ENCODE measurements at places on chromosomes 12 and 14.

- no peak for DNase-seq
Measured at GRCh38 chr14:84144166-84144565, 1385.8 kb upstream of the FLRT2 start.

DNA sequence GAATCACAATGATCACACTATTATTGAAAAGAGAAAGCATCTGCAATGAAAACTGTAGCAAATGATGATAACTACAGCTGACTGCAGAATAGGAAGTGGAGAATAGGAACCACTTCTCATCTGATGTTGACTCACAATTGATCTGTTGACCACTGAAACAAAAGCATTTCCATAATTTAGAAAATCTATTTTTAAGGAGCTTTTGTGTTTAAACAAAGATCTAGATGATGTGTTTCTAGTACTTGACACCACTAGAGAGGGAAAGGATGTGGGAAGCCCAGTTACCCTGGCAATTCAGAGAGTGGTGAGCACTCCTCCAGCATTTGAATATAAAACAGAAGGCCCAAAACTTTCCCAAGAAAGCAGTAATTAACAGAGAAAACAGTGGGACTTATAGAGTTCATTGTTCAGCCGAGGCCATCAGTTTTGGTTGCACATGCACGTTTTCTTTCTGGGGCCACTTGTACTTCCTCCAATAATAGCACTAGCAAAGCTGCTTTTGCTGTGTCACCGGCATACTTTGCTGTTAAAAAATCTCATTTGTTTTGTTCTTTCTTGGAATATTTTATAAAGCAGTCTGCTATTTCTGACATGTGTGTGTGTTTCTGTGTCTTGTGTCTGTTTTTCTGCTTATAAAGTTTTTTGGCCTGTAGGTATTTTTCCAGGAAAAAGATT lies 76.1 kb upstream of the HECTD1 start:
- DNase-seq, result no peak

GRCh38 chr12:119415714-119416113 lies 81.2 kb downstream of the CCDC60 start:
- DNase-seq, result no peak

DNA sequence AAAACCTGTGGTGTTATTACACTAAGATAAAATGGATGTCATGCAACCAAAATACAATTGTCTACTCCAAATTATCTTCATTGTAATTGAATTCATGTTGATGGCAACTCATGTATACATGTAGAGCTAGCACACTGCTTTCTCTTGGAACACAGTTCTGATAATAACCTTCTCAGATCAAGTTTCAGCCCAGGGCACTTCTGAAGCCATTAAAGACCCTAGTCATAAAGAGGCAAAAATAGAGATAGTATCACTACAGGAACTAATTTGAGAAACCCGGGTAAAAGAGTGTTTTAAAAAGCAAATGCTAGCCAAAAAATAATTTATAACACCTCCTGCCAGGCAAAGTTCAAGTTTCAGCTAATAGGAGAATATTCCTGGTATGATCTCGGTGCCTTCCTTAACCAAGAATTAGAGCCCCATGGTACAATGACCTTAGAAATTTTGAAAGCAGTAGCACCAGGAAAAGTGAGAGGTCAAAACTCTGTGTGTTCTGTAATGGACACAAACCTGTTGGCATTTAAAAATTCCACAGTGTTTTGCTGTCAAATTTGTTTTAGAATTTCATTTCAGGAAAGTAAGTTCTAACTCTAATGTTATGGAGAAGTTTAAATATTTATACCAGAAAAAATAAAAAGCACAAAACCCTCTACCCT lies 105.0 kb upstream of the FRMD6 start:
- no peak for DNase-seq

DNA sequence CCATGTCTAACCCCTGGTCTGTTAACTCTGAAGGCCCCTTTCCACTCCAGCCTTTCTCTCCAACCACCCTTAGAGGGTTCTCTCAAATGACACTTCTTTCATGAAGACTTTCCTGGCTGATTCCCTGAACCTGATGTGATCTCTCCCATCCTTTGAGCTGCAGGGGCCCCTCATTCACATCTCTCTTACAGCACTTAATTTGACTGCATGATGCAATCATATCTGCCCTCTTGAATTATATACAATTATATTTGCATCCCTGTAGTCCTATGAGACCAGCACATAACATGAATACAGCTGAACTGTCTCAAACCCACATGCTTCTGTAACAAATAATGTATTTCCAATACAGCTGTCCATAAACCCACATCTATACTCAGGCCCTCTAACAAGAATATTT lies 56.4 kb downstream of the PPP2R5E start:
- DNase-seq, result no peak

DNA sequence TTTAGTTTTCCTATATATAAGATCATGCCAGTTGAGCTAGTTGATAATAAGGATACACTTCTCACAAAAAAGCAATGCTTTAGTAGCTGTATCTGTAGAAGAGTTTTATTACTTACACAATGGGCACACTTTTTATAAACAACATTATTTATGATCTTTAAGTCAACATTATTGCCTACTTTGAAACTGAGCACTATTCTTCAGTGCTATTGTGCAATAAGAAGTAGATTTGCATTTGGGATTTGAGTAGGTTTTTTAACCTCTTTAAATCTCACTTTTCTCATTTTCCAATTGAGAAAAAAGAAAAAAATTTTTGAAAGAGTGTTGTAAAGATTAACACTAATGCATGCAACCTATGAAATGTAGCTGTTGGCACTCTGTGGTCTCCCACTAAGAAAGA lies 1198.3 kb downstream of the GALC start:
- DNase-seq, result no peak

GRCh38 chr12:75825686-75826085 lies 205.9 kb downstream of the PHLDA1 start:
- DNase-seq, result peak; percentile 61

DNA sequence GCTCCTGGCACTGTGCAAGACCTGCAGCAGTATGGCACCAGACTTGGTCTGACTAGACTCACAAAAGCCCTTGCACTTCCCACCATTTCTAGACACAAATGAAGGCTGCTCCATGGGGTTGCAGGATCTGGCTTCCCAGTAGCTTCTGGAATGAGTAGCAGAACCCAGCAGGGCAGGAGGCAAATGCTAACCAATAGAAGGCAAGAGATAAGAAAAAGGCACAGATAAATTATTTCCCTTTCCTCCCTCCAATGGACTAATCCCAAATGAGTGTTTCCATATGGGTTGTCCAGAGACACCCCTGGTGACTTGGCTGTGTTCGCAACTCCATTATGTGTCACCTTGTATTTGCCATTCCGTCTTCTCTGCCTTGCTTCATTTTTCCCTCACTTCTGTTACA lies 49.7 kb downstream of the KIF21A start:
- no peak for DNase-seq

- no peak for DNase-seq
Measured at GRCh38 chr12:15788233-15789219, 662 bp downstream of the EPS8 start.

DNA sequence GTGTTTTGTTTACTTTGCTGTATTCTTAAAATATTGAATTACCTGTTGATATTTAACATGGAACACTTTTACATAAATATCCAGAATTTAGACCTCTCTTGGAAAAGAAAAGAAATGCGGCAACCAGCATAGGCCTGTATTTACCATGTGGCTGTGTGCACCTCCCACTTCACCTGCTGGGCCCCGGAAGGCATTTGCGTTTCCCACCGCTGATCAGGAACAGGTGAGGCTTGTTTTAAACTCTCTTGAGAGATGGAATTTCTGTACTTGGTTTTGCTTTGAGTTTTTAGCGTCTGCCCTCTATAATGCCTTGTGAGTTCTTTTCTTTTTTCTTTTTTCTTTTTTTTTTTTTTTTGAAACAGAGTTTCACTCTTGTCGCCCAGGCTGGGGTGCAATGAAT lies 124.2 kb downstream of the GLT1D1 start:
- no peak for DNase-seq

- DNase-seq, result no peak
Measured at GRCh38 chr12:88876857-88877256, 296.6 kb upstream of the KITLG start.

DNA sequence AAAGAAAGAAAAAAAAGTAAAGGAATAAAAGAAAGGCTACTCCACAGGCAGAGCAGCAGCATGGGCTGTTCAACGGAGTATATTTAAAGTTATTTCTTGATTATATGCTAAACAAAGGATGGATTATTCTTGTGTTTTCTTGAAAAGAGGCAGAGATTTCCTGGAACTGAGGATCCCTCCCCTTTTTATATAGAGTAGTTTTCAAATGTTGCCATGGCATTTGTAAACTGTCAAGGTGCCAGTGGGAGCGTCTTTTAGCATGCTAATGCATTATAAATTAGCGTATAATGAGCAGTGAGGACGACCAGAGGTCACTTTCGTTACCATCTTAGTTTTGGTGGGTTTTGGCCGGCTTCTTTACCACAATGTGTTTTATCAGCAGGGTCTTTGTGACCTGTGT lies 383.0 kb downstream of the PCNX1 start:
- no peak for DNase-seq

DNA sequence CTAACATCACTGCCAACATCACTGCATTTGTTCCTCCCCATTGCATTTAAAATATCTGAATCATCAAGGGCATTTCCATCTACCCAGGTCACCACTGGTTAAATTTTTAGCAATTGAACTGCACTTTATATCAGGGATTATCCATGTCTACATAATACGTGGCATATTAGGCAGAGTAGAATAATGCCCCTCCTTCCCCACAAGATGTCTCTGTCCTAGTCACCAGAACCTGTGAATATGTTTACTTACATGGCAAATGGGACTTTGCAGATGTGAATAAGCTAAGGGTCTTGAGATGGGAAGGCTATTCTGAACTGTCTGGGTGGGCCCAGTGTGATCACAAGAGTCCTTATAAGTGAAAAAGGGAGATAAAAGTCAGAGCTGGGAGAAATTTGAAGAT lies 181.7 kb upstream of the ARID2 start:
- no peak for DNase-seq

DNA sequence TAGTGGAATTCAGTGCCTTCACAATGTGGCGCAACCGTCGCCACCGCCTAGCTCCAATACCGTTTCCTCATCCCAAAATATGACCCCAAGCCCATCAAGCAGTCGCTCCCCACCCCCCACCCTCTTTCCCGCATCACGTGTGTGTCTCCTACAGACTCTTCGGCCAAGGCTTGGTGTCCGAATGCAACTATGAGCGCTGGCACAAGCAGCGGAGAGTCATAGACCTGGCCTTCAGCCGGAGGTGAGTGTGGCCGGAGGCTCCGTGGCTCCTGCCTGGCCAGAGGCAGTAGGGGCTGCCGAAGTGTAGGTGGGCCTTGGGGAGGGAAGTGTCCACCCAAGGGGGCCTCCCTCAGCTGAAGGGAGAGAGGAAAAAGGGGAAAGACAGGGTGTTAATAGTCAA lies 15.8 kb downstream of the CYP46A1 start:
- DNase-seq, result no peak

DNA sequence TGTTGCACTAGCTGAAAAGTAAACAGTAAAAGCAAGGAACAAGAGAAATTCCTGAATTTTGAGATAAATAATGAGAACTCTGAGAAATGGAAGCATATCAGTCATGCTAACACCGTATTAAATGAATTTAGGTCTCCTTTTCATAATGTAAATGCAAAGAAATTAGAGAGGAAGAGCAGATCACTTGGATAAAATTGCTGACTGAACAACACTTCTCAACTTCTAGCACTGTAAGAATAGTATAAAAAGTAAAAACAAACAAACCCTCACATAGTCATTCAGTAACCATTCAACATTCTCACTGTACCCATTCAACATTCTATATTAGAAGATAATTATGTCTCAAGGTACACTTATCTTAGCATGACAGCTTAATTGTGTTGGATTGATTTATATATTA lies 217.3 kb upstream of the LRFN5 start:
- no peak for DNase-seq

DNA sequence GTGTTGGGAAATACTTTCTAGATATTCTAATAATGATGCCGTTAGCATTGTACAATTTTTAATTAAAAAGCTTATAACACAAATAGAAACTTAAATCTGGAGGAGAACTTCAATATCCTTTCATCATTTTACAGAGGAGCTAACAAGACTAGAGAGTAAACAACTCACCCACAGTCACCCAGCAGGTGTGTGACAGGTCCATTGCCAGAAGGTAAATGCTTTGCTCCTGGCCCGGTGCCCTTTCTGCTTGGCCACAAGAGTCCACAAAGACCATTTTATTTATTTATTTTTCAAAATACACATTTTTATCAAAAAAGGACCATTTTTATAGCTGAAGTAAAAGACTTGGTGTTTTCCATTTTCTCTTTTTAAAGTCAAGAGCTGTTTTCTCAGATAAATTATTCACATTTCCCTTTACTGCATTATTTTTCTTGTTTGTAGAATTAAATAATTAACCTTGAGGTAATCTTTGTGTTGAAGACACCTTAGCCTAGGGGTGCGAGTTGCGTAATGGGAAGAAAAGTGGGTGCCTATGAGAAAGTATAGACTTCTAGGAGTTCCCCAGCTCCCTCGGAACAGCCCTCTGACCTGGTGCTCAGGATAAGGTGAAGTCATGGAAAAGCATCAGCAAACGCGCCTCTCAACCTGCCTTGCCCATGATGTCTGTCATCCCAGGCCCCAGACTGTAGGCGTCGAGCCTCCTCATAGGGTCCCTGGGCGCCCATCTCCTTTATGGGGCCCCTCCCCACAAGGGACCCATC lies 26.3 kb upstream of the AMIGO2 start:
- DNase-seq, result no peak

- DNase-seq, result no peak
Measured at GRCh38 chr12:11941606-11942337, 129.0 kb upstream of the BCL2L14 start.

DNA sequence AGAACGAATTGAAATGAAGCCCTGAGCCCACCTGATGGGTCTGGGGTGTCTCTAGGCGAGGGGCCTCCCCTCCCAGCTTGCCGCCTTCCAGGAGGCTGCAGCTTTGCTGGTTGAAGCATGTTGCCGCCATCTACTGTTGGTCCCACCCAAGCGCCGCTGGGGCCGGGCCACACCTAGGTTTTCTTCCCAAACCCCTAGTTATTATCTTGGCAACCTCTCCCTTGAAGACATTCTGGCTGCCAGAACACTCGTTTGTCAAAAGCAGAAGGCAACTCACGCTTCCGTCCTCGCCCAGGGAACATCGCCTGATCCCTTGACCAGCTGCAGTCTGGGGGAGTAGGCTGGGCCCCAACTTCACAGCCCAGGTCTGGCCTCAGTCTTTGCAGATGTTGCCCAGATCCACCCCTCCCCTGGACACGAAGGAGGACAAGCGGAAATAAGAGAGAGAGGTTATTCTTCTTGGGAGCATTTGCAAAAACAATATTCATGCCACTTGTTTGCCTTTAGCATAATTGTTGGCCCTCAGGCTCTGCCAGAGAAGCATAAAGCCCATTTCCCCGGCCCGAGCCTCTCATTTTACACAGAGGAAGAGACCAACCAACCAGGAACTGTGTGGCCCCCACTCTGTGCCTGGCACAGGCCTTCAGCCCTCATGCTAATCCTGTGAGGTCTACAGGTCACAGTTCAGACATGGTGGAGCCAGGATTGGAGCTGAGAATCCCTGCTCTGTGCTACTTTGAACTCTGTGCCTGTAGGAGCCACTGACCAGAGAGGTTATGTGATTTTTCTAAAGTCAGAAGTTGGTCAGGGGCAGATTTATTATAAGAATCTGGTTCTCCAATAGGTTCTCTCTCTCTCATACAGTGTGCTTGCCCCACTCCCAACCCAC lies 6.8 kb downstream of the EMP1 start:
- no peak for DNase-seq
